Stimulated activated CD8-positive, alpha-beta memory T cell treated with anti-CD3 and anti-CD28 coated beads, Interleukin-7, amount 100 ng/mL, for 24 hours (primary cell): ENCODE measurements at places on chromosomes 6 and 20.

DNA sequence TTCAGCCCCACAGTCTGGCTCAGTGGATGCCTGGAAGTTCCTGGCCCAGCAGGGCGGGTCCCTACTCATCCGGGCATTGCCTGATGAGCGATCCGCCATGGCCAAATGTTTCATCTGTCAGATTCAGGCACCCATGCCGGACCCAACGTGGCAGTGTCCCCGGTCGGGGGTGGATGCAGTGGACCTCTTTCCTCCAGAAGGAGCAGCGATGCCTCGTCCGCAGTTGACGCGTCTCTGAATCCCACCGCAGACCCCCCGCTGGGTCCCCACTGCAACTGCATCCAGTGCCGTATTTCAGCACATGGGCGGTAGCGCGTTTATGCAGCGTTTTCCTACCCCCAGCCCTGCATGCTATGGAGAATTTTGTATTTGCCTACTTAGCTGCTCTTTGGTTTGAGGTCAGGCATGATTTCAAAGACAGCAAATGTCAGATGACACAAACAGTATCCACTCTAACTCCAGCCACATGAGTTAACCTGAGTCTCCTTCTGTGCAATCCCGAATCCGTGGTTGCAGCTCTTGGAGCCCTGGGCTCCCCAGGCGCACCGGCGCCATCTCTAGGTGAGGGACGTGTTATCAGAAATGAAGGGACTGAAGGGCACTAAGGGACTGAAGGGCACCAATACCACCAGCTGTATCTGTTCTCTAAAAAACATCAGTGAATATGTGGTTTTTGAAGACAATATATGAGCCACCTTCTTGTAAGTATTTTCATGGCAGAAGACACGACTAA lies 72.6 kb upstream of the THBS2 start:
- DNase-seq: no peak

GRCh38 chr6:37848371-37848770 lies 28.8 kb downstream of the ZFAND3 start:
- no peak for DNase-seq

DNA sequence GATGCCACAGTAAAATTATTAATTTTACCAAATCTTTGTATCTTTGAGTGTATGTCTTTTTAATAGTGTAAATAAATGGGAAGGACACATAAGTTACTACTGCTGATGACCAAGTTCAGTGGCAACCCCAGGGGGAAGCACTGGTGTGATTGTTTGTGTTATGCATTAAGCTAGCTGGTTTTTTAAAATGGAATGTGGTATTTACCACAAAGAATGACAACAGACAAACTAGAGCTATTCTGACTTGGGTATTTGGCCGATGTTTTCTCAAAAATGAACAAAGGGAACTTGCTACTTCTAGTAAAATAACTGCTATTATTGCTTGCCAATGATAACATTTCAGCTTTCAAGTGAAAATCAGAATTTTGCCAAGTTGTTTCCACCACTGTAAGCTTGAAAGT lies 2.9 kb downstream of the FNDC1 start:
- no peak for DNase-seq

DNA sequence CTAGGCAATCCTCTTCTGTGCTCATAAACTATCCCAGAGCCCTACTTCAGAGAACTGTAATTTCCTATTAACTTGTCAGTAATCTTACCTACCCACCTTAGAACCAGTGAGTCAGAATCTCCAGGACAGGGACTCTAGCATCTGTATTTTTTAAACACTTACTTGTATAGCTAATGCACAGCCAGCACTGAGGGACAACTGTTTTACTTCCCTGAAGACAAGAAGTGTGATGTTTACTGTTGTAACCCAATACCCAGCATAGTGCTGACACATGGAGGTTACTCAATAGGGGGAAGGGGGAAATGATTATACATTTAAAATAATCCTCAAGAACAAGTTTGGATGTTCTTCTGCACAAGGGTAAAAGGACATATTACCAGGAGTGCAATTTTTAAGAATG lies 130.8 kb downstream of the BTBD9 start:
- no peak for DNase-seq

GRCh38 chr6:2990248-2990931 lies 9.3 kb upstream of the NQO2 start:
- no peak for DNase-seq

DNA sequence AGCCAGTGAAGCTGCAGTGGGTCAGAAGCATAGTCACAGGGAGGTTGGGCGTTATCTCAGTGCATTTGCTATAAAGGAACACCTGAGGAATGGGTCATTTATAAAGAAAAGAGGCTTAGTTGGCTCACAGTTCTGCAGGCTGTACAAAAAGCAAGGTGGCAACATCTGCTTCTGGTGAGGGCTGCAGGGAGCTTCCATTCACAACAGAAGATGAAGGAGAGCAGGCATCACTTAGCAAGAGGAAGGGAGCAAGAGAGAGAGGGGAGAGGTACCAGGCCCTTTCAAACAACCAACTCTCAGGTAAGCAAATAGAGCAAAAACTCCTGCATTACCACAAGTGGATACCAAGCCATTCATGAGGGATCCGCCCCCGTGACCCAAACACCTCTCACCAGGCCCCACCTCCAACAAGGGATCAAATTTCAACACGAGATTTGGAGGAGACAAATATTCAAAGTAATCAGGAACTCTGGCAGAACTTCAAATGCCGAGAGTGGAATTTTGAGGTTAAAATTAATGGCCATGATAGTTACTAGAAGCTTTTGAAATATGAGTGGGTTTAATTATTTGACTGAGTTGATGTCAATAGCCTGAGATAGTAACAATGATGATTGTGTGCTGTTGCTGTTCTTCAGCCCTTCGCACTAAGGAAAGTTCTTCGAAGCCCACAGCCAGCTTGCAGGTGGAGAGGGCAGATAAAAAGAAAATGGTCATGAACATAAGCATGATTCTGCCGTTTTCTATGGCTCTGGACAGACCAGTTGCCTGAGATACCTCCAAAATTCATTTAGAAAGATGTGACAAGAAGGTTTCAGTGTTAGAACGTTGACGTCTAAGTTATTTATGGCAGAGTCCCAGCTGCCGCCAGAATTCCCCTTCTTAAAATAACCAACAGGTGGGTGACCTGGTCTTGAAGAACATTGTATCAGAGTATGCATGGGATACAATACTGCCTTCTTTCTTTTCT lies 55.3 kb upstream of the ADTRP start:
- DNase-seq: no peak

DNA sequence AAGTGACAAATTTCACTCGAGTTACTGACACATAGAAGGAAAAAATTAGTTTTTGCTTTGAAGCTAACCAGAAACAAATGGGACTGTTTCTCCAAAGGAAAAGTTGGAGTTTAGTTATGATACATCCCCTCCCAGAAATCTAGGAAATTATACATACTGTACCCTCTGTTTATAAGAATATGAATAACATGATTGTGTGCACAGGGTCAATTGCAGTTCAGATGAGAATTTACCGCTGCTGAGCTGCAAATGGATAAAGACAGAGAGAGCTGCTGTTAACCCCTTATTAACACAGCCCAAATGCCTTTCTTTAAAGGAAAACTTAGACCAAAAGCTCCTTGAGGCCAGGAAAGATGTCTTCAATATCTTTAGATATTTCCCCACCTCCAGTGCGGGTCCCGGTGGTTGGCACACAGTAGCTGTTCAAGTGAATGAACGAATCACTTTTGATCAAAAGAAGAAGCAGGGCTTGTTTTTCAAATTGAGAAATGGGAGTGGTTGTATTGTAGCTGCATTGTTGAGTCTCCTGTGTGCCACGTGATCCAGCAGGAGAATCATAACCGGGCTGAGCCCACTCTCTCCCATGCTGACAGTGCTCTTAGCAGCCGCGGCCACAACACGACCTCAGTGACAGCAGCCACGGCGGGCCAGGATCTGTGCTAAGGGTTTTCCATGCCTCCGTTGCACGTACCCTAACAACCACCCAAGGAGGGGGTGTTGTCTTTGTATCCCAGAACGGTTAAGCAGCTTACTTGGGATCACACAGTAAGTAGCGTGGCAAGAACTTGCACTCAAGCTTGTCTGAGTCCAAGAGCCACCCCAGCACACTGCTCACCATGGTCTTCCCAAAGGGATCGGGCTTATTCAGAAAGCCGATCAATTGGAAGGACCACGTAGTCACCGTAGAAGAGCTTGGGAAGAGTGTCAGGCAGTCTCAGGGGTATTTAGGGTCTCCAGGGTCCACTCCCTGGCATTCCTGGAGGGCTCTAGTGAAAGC lies 53.5 kb upstream of the BMP6 start:
- DNase-seq: no peak

DNA sequence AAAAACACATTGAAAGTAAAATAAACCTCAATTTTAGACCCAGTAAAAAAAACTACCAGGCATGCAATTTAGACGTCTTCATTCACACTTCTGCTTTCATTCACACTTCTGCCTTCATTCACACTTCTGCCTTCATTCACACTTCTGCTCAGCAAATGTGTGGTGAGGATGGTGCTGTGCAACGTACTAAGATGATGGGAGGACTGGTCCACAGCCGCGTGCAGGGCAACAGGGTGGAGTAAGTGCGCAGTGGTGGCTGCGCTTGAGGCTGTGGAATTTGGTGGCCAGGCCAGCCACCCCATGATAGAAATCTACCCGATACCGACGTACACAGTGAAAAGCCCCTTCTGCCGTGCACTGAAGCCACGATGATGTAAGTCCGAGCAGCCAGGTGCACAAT lies 114.3 kb upstream of the CD93 start:
- DNase-seq: no peak

GRCh38 chr6:42263165-42263728 lies 45.6 kb upstream of the MRPS10 start:
- no peak for DNase-seq

DNA sequence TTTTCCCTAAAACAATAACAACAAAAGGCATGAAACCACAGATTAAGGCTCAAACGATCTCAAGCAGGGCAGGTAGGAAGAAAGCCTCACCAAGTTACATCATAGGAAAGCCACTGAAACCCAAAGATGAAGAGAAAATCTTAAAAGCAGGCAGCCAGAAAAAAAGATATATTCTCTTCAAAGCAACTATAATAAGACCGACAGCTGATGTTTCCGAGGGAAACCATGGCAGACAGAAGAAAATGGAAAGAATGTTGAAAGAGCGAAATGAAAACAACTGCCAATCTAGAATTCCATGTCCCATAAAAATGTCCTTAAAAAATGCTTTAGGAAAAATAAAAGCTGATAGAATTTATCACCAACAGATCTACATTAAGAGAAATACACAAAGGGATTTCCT lies 161.5 kb upstream of the THBS2 start:
- no peak for DNase-seq

DNA sequence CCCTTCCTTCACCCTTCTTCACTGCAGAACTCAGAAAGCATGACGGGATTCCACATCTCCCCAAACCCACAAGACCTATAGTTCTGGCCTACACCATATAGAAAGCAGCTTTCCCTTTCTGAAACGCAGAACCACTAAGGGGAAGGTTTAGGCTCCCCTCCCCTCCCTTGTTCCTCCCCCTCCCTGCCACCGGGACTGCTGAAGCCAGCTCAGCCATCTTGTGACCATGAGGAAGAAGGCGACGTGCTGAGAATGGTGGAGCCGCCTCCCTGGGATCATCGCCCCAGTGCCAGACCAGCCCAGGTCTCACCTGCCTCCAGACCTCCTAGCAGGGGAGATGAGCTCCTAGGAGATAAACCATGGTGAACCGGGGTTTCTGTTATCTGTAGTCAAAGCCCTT lies 19.6 kb downstream of the SERPINB6 start:
- no peak for DNase-seq

- no peak for DNase-seq
These were observed 554.8 kb downstream of the DHX35 start for GRCh38 chr20:39516964-39517363.

GRCh38 chr6:81071121-81071520 lies 681.4 kb downstream of the TENT5A start:
- DNase-seq: no peak

- no peak for DNase-seq
These were observed 6.1 kb downstream of the SLC32A1 start for GRCh38 chr20:38730167-38730988.

DNA sequence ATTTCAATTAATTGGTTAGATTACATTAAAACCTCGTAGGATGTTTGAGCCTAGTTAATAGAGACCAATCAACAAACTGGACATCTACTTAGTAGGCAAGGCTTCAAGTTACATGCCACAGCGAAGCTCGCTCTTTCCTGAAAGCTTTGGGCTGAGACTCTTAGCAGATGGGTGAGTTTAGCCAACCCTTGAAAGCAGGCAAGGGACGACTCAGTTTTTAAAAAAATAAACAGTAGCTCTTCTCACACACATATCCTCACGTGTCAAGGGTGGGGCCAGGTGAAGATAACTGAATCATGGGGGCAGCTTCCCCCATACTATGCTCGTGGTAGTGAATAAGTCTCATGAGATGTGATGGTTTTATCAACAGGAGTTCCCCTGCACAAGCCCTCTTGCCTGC lies 775 bp downstream of the MTFR2 start:
- DNase-seq: no peak

DNA sequence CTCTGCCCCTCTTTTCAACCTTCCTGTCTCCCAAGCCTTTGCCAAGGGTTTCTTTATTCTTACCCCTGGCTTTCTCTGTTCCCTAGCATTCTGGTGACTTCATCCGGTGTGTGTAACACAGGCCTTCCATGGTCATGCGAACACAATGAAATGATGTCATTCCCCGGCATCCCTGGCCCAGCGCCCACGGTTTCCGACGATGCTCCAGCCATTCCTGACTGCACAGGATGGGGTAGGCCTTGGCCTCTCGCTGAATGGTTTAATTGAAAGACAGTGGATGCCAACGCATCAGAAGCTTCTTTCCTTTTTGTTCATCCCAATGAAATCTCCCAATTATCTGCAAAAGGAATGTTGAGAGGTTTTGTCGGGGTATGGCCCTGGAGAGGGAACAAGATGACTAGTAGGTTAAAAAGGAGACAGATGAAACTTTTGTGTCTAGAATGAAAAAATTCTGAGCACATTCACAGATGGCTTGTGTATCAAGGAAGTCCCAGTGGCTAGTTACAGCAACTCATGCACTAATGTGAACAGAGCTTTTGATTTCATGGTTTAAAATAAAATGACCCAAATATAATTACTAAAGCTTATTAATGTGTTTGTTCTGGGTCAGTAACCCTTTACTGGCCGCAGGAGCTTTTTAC lies 655.0 kb downstream of the QKI start:
- DNase-seq: no peak

GRCh38 chr6:116449565-116449964 lies 11.6 kb upstream of the CALHM6 start:
- DNase-seq: no peak

- no peak for DNase-seq
These were observed 569 bp upstream of the CDC5L start for GRCh38 chr6:44386929-44387345.
